Osteocyte (in vitro differentiated cells): ENCODE measurements at places on chromosomes 13 and 19. TPM values are rescaled to one million over a fixed set of nuclear protein-coding genes. Genes with fewer than 3 reads are reported as not detected.

TTYH1 gene
- total RNA-seq, result not detected in 2 replicates

MAMSTR gene
- total RNA-seq, result 1.3 and 1.8 TPM in 2 replicates

KIR2DL4 gene
- total RNA-seq, result not detected in 2 replicates

ATP1A3 gene
- total RNA-seq, result not detected in 2 replicates

CADM4 gene
- 8.8 and 9.0 TPM in 2 replicates for total RNA-seq

DHDH gene
- total RNA-seq, result 0.67 TPM in 1 of 2 replicates, not detected in the other

TFDP1 gene
- 66.9 and 72.1 TPM in 2 replicates for total RNA-seq

DNA sequence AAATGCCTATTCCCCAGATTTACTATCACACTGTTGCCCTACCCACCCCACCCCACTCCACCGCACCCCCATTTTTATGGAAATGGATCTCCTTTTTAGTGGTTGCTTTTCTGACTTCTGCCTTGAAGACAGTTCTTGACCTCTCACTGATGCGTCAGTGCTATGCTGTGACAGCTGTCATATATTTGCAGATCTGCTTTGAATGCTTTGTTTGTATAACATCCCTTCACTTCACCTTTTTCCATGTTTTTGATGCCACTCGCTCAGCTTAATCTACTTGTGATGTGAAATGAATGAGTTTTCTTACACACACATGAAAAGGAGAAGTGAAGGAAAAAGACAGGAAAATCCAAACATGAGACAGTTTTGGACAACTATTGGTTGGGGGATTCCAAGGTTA, 731.0 kb downstream of the SLITRK6 start:
- no peak for DNase-seq
- H3K27me3 ChIP-seq, result no peaks in the 10 kb centered on the region
- no peaks in the 10 kb centered on the region for H3K4me1 ChIP-seq
- no peak overlapping the region for H3K4me3 ChIP-seq

DNA sequence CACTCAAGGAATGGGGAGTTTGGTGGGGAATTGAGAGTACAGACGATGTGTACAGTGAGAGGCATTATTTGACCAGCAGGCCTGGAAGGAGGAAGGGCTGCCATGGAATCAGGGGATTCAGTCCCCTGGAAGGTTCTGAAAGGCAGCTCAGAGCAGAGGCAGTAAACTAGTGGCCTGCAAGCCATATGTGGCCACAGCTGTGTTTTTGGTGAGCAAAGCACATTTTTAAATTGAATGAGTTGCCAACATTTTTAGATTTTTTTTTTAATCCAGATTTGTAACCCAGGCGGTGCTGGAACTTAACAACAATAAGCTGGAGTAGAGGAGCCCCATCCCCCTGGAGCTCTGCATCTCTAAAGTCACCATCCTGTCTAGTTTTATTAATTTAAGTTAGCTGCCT, 95.3 kb upstream of the IPO5 start:
- no peak for DNase-seq
- no peaks in the 10 kb centered on the region for H3K27me3 ChIP-seq

- peak overlapping the region; percentile 66 for H3K4me3 ChIP-seq
- no peak overlapping the region for H3K27ac ChIP-seq
- H3K4me1 ChIP-seq, result peaks cover 7% of the 10 kb centered on the region
- no peaks in the 10 kb centered on the region for H3K27me3 ChIP-seq
- DNase-seq, result no peak
These were observed 5.3 kb downstream of the RASIP1 start for GRCh38 chr19:48735031-48735615.

DNA sequence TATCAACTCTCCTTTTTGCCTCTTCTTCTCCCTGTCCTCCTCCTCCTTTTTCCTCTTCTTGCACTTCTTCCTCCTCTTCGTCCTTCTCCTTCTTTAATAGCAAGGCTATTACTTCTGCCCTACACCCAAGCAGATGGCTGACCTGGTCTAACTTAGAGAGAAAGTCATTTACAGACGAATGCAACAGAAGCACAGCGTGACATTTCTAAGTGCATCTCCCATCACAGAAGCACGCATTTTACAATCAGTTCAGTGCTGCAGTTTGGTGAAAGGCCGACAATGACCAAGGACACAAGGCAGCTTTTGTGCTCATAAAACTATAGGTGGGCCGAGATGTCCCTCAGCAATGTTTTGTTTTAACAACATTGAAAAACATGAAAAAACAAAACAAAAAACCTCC, 231.5 kb downstream of the FGF14 start:
- peaks cover 29% of the 10 kb centered on the region for H3K27me3 ChIP-seq
- H3K36me3 ChIP-seq, result no peaks in the 10 kb centered on the region
- no peak overlapping the region for H3K4me3 ChIP-seq

DNA sequence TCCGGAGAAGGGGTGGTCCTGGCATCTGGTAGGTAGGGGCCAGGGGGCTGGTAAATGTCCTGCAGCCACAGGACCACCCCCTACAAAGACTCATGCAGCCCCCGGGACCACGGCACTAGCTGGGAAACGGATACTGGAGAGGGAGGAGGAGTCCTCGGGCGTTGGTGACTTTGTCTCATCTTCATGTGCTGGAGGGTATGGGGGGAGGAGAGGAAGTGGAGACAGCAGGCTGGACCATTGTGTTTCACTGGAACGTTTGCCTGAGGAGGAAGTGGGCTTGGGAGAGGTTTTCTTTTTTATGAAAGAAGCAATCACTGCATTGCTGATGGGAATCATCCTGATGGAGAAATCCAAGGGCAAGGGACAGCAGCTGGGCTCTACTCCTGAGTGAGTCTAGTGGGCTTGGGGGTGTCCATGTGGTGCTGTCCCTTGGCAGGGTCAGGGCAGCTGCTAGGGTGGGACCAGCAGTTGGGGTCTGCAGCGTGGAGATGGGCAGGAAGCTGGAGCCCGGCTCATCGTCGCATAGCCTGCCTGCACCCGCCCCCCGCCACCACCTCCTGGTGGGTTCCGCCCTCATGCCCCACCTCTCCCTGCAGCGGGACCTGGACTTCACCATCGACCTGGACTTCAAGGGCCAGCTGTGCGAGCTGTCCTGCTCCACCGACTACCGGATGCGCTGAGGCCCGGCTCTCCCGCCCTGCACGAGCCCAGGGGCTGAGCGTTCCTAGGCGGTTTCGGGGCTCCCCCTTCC, 1.7 kb upstream of the ADM5 start:
- H3K27ac ChIP-seq, result no peak overlapping the region
- no peak overlapping the region for H3K4me3 ChIP-seq
- H3K4me1 ChIP-seq, result peaks cover 30% of the 10 kb centered on the region
- DNase-seq, result no peak
- no peaks in the 10 kb centered on the region for H3K27me3 ChIP-seq
- H3K36me3 ChIP-seq, result peaks cover 16% of the 10 kb centered on the region

DNA sequence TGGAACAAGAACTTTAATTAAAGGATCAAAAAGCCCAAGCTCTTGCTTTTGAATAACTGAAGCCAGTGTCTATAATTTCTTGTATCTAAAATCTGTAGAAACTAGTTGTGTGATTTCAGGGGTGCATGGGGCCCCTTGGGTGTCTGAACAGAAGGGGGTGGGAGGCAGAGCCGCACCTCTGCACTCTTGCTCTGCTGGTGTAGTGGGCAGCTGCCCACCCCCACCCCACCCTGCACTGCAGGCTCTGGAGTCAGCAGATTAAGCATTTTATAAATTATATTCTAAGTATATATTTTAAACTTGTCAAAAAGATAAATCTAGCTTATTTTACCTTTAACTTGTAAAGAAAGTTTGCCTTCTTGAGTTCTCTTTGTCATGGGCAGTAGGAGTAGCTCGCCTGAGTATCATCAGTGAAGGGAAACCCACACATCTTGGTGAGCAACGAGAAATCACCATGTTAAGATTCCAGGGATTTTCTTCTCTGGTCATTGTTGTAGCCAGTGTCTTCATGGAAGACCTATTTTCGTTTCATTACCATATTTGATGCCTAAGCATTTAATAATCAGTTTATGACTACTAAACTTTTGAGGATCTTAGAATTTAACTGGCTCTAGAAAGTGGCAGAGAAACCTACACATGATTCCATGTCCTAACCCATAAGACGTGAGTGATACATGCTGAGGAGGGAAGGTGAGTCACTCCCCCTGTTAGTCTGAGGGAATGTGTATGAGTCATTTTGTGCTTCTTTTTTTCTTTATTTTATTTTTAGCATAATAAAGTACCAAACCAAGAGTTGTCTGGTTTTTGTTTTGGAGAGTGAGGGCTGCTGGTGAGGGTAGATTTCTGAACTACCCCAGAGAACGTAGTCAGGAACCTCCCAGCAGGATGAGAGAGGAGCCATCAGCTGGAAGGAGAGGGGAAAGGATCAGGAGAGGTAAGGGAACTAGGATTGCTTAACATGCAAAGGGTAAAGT, 7.7 kb downstream of the UBE2L5 start:
- H3K4me1 ChIP-seq, result peaks cover 25% of the 10 kb centered on the region
- no peaks in the 10 kb centered on the region for H3K36me3 ChIP-seq
- no peak for DNase-seq
- H3K4me3 ChIP-seq, result peak overlapping the region; percentile 12

GRCh38 chr19:36421749-36422481, 3.5 kb upstream of the ZFP82 start:
- peaks cover 5% of the 10 kb centered on the region for H3K36me3 ChIP-seq
- no peak for DNase-seq
- peaks cover 19% of the 10 kb centered on the region for H3K4me1 ChIP-seq

DNA sequence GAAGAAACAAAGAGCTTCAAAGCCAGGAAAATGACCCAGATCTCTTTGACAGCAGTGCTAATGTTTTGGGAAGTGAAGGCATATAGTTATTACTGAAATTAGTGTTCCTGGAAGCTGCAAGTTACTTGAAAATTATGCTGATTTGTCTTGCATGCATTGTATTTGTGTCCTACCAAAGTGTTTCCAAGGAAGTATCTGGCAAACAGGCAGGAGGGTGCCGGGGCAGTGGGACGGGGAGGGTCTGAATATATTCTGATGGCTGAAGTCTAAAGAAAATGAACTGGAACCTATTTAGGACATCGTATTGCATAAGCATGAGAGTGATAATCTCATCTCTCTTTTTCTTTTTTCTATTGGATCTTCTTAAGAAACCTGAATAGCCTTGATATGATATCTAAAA, 9.0 kb downstream of the RNASEH2B start:
- H3K4me1 ChIP-seq, result peaks cover 25% of the 10 kb centered on the region
- peaks cover 12% of the 10 kb centered on the region for H3K36me3 ChIP-seq
- no peak overlapping the region for H3K4me3 ChIP-seq
- DNase-seq, result no peak
- H3K27ac ChIP-seq, result no peak overlapping the region
- no peaks in the 10 kb centered on the region for H3K27me3 ChIP-seq

GRCh38 chr19:50203281-50204080, at the start of gene MYH14:
TSS of gene MYH14 (plus strand) at chr19:50203622. CDS start at chr19:50210366, 6,744 bp downstream.
- no peak for DNase-seq
- no peaks in the 10 kb centered on the region for H3K4me1 ChIP-seq
- no peaks in the 10 kb centered on the region for H3K36me3 ChIP-seq
- H3K27ac ChIP-seq, result no peak within 1 kb of the TSS
- peaks cover 27% of the 10 kb centered on the region for H3K27me3 ChIP-seq

DNA sequence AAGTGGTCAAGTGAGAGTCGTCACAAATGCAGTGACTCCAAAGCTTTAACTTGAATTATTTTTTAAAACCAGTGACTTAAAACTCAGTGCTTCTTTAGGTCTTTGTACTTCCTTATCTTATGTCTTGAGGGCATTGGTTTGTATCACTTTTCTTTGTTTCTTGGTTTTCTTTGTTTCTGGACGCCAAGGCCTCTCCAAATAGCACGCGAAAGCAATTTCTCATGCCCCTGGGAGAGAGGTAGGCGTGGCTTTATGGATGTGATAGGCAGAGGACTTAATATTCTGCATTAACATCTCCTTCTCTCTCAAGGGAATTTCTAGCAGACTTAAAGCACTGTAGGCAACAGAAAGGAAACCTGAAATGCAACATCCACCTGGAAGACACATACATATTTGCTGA, 20.6 kb downstream of the UBE2L5 start:
- no peak overlapping the region for H3K27ac ChIP-seq
- peak; percentile 7 for DNase-seq
- H3K4me1 ChIP-seq, result peaks cover 11% of the 10 kb centered on the region
- no peak overlapping the region for H3K4me3 ChIP-seq
- no peaks in the 10 kb centered on the region for H3K27me3 ChIP-seq

DNA sequence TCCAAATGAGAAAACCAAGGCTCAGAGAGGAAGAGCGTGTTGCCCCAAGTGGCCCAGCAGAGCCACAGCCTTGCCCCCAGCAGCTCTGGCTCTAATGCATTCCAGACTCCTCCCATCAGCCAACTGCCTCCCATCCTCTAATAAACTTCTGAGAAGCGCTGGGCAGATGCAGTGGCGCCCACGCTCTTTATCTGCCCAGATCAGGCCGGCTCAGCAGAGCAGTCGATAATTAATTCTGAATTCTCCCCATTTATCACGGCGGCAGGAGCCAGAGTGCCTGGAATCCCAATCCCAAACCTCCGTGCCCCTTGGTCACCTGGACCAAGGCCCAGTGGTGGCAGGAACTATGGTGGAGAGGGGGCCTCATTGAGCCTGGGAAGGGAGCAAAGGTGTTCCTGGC, 13.9 kb downstream of the TINCR start:
- H3K4me1 ChIP-seq, result peaks cover 2% of the 10 kb centered on the region
- peaks cover 3% of the 10 kb centered on the region for H3K36me3 ChIP-seq
- no peak overlapping the region for H3K27ac ChIP-seq
- DNase-seq, result no peak
- peaks cover 16% of the 10 kb centered on the region for H3K27me3 ChIP-seq
- no peak overlapping the region for H3K4me3 ChIP-seq

GRCh38 chr13:88189728-88190127, 518.6 kb downstream of the SLITRK5 start:
- no peaks in the 10 kb centered on the region for H3K27me3 ChIP-seq
- no peak overlapping the region for H3K27ac ChIP-seq
